ENCODE measurements at places on chromosomes 1 and 21.
A peak's percentile ranks its signal among the peaks of the same experiment; 100 is the strongest.

DNA sequence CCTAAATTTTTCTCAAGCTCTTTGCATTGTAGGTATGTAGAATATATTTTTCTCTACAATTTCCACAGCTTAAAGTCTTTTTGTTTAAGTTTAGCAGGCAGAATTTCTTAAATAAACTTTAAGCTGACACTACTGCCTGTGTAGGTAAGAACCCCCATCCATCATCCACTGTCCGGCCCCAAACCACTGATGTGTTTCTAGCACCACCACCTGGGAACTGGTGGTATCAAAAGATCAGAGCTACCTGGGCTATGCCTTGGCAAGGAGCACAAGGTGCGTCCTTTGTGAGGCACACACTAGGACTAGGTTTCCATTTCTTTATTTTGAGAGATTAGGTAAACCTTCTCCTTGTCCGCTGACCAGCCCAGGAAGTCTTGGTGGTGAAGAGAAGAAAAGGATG is 10.5 kb upstream of the LELP1 start:
- DNase-seq, result no peak

GRCh38 chr1:54854381-54855020 is 32.5 kb downstream of the DHCR24 start:
- peak; percentile 65 for DNase-seq

DNA sequence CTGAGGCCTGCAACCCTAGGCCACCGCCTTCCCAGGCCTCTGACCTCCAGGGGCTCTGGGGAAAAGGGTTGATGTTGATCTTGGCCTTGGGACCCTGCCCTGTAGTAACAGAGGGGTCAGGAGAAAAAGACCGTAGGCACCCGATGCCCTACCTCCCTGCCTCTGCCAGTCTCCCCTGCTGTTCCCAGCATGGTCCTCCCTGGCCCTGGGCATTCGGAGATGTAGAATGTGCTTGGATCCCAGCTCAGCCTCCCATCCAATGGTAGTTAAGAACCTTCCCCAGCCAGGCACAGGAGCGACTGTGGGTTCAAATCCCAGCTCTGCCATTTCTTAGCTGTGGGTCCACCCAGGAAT is 72.0 kb upstream of the TARDBP start:
- DNase-seq, result no peak

DNA sequence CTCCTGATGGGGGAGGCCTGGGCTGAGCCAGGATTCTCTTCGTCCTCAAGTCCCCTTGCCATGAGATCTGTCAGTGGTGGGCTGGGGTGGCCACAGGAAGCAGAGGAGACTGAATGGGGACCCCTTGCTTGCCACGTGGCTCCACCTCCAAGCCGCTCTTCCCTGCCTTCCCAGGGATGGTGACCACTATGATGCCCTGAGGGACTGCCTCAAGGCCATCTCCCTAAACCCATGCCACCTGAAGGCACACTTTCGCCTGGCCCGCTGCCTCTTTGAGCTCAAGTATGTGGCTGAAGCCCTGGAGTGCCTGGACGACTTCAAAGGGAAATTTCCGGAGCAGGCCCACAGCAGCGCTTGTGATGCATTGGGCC is 20.9 kb upstream of the TMEM222 start:
- no peak for DNase-seq

DNA sequence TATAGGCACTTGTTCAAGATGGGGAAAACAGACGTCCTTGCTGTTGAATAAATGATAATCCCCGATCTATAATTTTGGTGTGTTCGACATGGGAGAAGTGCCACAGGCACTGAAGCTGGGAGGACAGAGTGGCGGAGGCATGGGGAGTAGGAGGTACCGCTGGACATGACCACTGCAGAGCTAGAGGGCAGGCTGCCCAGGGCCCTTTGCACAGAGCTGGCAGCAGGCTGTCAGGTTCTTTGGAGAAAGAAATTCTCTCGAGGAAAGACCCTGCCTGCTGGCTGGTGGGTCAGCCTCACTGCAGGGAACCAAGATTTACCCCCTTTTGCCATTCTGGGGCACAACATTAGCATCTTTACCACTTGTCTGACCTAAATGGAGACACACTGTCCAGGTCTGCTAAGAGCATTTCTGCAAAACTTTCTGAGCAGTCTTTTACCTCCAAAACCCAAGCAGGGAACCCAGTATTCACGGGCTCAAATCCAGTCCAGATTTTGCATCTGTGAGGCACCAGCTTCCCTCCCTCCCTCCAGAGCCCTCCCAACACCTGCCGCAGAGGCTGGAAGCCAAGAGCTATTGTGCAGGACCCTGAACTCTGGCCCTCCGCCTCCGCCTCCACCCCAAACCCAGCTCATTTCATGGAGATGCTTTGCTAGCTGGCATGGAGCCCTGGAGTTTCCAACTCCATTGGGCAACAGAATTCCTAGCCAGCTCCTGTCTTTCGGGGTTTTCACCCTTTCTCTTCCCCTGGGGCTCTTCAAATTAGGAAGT is 142.3 kb downstream of the PLXNA2 start:
- peak; percentile 62 for DNase-seq

- DNase-seq, result peak; percentile 12
These were observed 52.0 kb downstream of the ZNHIT6 start for GRCh38 chr1:85656256-85656655.

- no peak for DNase-seq
These were observed 34.6 kb upstream of the DOCK7 start for GRCh38 chr1:62722796-62723195.

DNA sequence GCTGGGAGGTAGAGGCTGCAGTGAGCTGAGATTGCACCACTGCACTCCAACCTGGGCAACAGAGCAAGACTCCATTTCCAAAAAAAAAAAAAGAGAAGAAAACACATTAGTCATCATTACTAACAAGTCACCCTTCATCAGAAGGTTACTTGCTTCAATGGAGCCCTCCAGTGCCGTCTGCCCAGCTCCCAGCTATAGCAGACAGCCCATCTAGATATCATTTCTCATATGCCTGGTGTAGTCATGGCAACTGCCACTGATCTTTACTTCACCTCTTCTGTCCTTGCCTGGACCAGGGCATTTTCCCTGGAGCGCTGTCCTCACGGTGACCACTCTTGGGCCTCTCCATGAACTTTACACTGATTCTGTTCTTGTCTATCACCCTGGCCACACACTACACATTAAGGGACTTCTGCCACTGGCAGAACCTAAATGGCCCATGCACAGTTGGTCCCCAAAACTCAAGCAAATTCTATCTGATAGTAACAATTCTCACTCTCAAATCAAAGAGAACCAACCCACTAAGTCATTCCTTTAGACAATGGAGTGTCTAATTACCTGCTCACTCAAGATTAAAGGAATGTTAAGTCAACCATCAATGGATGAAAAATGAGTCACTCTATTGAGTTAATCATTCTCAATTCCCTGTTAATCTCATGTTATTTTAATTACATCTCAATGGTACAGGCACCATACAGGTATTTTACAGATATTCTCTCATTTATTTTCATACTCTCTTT is 12.9 kb downstream of the GPA33 start:
- DNase-seq, result no peak

GRCh38 chr1:1043411-1043810 is 23.5 kb downstream of the AGRN start:
- no peak for DNase-seq

DNA sequence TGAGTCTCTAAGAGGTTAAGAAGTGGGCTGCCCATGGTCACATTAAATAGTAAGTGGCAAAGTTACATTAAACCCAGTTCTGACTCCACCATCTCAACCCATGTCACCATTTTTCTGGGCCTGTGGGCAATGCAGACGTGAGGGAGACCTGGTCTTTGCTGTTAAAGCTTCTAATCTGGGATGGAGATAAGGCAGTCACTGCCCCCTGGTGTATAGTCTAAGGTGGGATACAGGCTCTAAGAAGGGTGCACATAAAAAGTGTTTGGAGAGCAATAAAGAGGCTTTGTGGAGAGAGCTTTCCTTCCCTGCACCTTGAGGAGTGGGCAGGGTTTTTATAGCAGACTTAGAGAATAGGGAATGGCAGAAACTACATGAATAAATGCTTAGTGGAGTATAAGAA is 141.3 kb downstream of the ROR1 start:
- DNase-seq, result peak; percentile 29

GRCh38 chr1:203360547-203361185 is 9.7 kb upstream of the FMOD start:
- DNase-seq, result no peak

DNA sequence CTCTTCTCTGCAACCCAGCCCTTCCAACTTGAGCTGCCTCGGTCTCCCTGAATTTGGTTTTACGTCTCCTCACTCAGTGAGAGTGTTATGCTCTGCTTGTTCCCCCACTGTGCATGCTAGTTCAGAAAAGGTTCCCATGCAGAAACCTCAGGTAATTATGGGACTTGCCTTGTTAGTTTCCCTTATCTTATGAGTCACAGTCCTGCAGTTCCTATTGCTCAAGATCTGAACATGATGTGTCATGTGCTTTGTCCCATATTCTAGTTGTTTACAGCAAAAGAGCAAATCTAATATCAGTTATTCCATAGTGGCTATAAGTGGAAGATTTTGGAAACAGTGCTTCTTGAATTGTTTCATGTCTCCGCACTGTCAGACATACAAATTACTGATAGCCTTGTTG is 74.4 kb downstream of the DUSP10 start:
- peak; percentile 59 for DNase-seq

DNA sequence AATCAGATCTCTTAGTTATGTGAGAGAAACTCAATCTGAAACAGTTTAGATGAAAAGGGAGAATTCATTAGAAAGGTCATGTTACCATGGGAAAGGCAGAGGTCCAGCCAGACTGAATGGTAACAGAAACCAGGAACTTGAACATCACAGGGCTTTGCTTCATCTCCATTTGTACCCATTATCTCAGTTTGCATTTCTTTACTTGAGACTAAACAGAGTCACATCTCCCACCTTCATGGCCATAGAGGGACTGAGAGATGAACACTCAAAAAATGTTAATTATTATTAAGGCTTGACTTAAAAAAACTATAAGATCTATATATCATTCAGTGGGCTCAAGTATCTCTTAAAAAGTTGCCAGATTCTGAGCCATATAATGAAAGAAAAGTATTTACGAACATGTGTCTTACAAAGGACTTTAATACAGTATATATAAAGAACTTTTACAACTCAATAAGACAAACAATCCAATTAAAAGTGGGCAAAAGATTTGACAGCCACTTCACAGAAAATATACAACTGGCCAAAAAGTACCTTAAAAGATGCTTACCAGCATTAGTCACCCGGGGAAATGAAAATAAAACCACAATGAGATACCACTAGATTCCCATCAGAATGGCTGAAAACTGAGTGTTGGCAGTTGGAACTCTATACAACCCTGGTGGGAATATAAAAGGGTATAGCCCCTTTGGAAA is 13.2 kb downstream of the KYAT3 start:
- DNase-seq, result peak; percentile 18

- no peak for DNase-seq
These were observed 32.1 kb downstream of the TMPRSS2 start for GRCh38 chr21:41475714-41476420.

DNA sequence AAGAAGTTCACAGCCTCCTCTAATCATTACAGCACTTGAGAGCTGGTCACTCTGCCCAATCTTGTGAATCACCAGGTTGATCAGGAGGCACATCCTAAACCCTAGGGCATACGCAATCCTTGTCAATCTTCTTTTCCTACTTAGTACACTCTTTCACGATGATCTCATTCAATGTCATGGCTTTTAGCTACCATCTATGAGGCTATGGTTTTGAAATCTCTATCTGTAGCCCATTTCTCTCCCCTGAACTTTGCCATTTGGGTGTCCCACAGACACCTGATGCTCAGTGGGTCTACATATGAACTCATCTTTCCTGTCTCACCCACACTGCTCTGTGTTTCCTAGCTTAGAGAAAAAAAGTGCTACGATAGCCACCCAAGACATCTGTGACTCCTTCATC is 1.9 kb upstream of the MED18 start:
- DNase-seq, result no peak

GRCh38 chr1:236129306-236129705 is 13.0 kb upstream of the GPR137B start:
- no peak for DNase-seq

DNA sequence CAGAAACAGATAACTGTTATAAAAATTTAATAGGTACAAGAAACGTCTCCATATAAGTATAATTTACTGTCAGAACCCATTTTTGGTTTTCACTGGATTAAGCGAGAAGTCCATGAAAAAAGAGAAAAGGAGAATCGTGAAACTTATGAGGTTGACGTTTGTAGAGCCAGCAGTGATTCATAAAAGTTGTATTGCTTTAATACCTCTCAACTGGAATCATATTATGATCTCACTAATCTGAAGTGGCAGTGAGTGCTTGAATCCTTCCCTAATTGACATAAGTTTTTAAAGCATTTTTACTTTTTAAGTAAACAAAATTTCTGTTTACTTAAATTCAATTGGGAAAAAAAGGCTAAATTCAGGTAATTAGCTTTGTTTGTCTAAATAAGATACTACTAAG is 315.3 kb downstream of the TPR start:
- peak; percentile 12 for DNase-seq

DNA sequence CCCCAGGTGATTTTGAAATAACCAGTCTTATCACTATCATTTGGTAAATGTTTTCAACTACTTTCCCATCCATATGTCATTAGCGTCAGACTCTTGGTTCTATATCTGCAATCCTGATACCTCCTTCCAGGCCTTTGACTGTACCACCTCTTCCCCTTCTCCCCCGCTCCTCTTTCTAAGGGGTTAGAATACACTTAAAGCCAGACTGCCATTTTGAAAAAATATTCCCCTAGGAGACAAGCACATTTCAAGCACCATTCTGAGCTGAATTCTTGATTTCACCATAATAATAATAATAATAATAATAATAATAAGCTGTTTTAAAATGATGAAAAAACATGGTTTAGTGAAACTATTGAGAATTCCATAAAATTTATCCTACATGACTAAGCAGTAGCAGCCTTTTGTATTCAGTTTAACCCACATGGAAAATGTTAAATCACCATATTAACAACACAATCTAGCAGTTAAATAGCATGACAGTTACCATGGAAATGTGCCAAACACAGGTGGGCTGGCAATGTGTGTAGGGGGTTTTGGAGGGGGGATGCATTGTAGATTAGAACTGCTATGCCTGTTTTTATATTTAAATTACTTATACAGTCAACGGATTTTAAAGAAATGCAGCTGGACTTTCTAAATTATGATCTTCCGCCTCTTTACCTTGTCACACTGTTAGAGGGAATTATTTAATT is 480.2 kb upstream of the DEPDC1 start:
- DNase-seq, result no peak
